Fibroblast of pulmonary artery (primary cell): ENCODE measurements at places on chromosomes 1 and 21.

GRCh38 chr1:177053648-177054047, 110.9 kb downstream of the ASTN1 start:
- no peak for DNase-seq

DNA sequence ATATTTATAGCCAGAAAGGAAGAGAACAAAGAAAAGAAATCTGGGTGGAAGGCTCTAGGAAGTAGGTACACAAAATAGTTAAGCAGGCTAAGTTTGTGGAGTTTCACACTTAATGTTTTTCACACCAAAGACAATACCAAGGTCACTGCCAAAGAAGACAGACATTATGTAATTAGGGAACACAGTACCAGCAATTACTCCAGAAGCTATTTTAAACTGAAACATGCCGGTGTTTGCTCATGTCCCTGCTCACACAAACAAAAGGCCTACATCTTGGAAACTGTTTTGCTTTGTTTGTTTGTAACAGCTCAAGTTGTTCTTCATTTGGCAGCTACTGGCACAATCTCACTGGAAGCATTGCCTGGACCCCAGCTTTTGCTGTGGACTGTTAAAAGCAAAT, 88.5 kb upstream of the DAB1 start:
- no peak for DNase-seq

- peak; percentile 31 for DNase-seq
Measured at GRCh38 chr1:101293461-101294051, 56.7 kb downstream of the S1PR1 start.

DNA sequence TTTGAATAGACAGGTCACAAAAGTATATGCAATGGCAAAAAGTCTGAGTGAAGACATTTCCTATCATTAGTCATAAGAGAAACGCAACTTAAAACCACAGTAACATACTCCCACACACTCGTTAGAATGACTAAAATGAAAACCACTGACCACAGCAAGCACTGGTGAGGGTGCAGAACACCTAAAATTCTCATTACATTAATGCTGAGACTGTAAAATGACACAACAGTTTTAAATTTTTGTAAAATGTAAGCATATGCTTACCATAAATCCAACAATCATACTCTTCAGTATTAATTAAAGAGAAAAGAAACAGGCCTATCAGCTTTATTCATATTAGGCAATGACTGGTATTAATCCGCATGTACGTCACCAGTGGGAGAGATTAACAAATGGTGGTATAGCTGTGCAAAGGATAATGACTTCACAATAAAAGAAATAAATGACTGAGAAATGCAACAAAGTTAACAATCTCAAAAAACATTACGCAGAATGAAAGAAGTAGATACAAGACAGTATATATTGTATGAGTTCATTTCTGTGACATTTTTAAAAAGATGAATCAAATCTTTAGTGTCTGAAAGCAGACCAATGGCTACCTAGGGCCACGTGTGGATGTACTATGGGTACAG, 253.5 kb downstream of the AKT3 start:
- peak; percentile 94 for DNase-seq

GRCh38 chr1:69743146-69743545, 175.4 kb downstream of the LRRC7 start:
- peak; percentile 11 for DNase-seq

DNA sequence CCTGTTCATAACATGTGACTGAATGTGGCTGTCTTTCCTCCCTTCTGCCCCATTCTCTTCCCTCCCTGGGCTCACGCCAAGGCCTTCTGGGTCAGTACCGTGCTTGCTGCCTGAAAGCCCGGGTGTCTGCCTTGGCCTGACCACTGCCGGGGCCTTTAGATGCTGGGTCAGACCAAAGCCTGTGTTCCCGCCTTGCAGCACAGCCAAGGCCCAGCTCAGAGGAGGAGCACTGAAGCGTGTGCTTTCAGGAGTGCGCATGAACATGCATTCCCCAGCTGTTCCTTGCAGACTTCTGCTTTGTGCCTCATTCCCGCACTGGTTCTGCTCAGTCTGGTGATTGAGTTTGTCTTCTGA, 27.0 kb upstream of the SARS1 start:
- DNase-seq: no peak

DNA sequence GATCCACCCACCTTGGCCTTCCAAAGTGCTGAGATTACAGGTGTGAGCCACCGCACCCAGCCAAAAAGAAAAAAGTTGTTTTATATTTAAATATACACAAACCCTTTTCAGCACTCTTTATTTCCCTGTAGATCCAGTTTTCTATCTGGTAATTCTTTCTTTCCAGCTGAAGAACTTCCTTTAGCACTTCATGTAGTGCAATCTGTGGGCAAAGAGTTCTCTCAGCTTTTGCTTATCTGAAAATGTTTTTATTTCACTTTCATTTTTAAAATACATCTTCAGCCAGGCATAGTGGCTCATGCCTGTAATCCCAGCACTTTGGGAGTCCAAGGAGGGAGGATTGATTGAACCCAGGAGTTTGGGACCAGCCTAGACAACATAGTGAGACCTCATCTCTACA, 28.5 kb upstream of the HYI start:
- no peak for DNase-seq

DNA sequence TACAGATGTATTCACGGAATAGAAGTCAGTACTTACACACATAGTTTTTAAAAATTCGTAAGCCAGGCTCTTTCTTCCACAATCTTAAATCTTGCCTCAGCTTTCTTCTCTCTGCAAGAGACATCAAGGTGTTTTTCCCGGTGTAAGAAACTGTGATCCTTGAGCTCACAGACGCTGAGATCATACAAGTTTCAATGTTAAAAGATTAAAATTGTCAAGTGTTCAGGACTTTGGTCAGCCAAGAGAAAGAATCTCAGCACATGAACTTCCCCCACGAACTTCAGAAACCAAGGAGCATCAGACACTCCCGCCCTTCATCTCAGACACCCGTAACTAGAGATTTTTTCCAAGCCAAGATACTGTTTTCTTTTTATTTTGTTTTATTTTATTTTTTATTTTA, 6.2 kb downstream of the UTS2 start:
- DNase-seq: no peak
